Activated CD4-positive, alpha-beta T cell treated with anti-CD3 and anti-CD28 coated beads for 4 hours (primary cell): ENCODE measurements at places on chromosomes 2 and 18.

DNA sequence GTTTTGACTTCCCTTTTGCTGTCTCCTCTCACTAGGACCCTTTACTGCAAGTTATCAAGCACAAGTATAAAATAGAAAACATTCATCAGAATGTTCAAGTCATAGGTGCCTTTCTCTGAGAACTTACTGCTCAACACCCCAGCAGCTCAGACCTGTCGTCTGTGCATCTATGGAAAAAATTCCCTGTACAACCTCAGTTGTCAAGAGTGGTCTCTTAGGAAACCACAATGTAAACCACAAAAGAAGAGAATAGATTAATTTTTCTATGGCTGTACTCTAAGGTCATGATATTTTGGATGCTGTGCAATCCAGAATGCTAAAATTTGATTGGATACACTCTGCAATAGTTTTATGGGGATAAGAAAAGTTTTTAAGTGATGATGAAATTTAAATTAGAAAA lies 84.1 kb downstream of the RBMS1 start:
- DNase-seq: no peak

GRCh38 chr18:3286159-3286558 lies 24.2 kb downstream of the MYL12B start:
- no peak for DNase-seq

DNA sequence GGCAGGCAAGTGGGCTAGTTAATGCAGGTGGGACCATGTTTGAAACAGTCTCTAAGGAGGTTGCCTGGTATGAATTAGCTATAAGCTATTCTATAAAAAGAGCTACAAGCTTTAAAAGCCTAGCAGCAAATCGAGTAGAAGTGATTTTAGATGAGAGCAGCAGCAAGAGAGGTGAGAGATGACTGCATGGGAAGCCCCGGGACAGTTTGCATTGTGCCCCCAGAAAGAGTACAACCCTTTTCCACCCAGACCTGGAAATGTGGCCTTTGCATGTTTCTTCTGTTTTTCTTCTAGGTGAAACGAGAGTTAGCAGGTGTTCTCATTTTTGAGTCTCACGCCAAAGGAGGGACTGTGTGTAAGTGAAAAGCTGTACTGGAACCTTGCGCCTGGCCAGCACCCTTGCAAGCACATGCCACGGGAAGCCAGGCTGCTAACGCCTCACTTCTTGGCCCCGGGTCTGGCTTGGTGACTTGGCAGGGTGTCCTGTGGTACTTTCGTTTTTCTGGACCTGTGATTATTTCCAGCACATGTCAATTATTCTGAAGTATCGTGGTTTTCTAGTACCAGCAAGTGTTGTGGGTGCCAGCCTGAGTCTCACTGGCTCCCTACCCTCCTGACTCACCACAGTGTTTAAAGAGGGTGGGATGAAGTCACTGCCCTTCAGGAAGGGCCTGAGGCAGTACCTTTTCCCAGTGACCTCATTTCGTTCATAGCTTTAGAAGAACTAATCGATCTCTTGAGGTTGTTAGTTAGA lies 90.3 kb upstream of the MAP3K20 start:
- no peak for DNase-seq

DNA sequence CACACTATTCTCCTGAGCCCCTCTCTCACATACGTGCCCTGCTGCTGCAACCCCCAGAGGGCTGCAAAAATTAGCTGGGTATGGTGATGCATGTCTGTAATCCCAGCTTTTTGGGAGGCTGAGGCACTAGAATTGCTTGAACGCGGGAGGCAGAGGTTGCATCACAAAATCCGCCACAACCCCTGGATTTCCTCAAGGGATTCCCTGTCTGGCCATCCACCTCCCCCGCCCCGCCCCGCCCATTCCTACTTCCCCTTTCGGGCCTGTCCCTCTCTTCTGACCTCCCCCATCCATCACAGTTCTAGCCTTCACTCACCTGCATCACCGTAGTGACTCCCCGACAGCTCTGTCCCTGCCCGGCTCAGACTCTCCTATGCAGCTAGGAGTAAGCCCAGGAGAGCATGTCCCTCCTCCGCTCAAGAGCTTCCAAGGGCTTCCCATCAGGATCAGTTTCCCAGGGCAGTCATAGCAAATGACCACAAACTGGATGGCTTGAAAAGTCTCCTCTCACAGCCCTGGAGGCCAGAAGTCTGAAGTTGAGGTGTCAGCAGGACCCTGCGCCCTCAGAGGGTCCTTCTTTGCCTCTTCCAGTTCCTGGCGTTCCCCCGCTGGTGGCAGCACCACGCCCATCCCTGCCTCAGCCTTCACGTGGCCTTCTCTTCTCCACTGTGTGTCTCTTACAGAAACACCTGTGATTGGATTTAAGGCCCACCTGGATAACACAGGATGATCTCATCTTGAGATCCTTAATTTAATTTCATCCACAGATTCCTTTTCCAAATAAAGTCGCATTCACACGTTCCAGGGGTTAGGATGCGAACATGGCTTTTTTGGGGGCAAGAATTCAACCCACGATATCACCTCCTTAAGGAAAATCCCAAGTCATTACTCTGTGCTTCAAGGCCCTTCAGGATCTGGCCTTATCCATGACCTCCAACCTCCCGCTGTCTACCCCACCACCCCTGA lies 58.5 kb downstream of the HS1BP3 start:
- DNase-seq: no peak

GRCh38 chr2:30113617-30114293 lies 33.1 kb upstream of the YPEL5 start:
- DNase-seq: no peak

DNA sequence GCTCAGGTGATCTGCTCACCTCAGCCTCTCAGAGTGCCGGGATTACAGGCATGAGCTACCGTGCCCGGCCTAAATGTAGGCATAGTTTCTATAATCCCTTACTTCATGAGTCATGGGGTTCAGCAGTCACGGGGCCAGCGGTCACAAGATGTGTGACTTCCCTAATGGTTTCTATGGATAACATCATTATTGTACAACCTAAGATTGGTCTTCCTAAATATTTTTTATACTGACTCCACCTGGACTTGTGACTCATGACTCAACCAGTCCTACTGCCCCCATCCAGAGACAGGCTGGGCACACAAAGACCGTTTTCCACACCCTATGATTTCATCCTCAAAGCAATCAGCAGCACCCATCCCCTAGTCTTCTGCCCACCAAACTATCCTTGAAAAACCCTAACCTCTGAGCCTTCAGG lies 15.9 kb downstream of the FAM210A start:
- no peak for DNase-seq
